ENCODE measurements at places on chromosomes 7 and 10.
A peak's percentile ranks its signal among the peaks of the same experiment; 100 is the strongest.

DNA sequence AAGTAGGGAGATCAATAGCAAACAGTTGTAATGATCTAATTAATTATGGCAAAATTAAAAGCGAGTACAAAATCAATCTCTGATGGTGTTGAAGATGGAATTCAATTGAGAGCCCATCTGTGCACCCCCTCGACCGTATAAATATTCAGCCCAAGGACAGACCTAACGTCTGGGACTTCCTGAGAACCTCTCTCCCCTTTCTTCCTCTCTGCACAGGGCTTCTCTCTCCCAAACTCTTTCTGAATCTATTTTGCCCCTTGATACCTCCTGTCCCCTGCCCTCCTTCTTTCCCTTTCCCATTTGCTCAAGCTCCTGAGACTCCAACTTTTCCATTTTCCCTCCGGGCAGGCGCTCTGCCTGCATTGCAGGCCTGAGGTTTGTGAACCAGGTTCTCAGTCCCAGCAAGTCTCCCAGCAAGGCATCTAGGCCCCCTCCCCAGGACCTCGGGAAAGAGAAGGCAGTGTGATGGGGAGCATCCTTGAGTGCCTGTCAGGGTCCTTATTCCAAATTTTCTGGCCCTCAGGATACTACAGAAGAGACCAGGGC, 8.5 kb upstream of the PAX2 start:
- DNase-seq = no peak

GRCh38 chr10:10209167-10209566, 808.5 kb upstream of the CELF2 start:
- no peak for DNase-seq

DNA sequence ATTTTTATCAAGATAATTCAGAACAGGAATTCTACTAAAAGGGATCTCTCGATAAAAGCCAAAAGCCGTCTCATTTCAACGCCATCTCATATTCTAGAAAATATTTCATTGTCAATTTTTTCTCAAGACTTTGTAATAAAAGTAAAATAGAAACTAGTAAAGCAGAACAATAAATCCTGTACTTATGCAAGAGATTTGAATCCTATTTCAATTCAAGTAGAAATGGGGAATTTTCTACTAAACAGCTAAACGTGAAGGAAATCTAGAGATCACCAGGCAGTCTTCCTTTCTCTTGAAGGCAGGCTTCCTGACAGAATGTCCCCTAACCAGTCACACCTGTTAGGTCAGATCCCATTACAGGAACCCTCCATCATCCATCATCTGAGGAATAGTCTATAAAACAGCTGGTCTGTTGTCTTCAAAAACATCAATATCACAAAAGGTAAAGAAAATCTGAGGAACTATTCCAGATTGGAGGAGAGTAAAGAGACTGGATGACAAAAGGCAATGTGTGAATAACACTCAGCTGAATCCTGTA, 23.7 kb downstream of the USP6NL start:
- DNase-seq = no peak

GRCh38 chr7:18541181-18541870, 45.8 kb downstream of the HDAC9 start:
- DNase-seq = no peak

- no peak for DNase-seq
Observed at GRCh38 chr7:77893813-77894212, 95.2 kb downstream of the PHTF2 start.

- DNase-seq = no peak
Observed at GRCh38 chr7:105805447-105806019, 70.9 kb downstream of the ATXN7L1 start.

DNA sequence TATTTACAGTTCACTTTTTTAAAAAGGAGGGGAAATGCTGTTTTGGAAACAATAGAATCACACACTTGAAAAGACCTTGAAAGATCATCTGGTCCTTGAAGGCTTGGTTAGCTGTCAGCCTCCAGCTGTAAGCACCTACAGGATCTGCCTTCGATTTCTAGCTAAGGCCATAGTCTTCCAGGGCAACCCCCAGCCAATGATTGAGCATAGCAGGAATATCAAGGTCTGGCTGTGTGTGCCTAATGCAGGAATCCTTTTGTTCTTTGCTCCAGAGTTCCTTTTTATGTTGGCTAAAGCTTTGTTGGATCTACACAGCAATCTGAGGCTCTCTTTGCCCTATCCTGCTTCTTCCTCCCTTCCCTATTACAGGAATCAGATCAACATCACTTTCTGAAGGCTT, 5.2 kb upstream of the YAE1 start:
- no peak for DNase-seq

DNA sequence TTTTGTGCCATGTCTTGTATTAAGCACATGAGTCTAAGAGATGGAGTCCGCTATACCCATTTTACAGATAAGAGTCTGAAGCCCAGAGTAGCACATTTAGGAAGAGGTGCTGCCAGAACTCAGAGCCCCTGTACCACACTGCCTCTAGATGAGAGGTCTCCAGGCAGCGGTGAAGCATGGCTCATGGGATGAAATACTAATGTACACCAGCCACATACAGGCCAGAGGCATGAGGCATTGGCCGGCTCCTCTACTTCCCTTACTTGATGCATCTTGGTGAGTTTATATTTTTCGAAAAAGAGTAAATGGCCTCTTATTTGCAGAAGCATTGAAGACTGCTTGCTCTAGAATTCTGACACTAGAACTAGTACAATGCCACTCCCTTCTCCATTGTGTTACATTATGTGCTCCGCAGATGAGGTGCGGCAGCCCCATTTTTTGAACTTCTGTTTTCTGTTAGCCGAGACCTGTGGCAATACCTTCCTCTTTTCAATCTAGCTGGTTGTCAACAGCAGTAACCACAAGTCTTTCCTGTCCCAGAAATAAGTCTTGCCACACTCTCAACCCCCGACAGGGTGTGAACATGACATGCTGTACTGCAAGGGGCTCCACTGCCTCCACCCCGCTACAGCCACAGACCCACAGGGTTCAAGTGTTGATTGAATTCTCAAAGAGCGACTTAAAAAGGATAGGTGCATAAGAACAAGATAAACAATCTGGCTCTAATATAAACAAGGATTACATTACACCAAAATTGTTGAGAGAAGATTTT, 145.3 kb downstream of the CELF2 start:
- no peak for DNase-seq

DNA sequence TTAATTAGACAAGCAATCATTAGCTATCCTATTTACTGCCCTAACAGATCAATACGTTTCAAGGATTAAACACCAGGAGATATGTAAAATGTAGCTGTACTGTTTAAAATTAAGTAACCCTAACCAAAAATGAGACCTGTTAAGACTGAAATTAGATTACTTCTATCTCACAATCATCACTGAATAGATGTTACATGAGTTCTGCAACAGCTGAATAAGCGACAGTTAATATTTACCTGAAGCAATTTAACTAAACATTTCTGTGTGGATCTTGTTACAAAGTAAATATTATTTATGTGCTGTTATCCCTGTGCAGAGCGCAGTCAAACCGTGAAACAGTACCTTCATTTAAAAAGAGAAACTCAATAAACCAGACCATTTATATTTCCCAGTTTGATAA, 122.5 kb downstream of the RELN start:
- peak; percentile 80 for DNase-seq

- DNase-seq = no peak
Observed at GRCh38 chr7:104328296-104328969, at the start of gene LHFPL3. Gene LHFPL3, plus strand, starts transcription at chr7:104328603.

GRCh38 chr10:61894133-61894532, 7.4 kb upstream of the ARID5B start:
- DNase-seq = no peak

- DNase-seq = no peak
Observed at GRCh38 chr10:91743465-91743864, 54.8 kb upstream of the TNKS2 start.

DNA sequence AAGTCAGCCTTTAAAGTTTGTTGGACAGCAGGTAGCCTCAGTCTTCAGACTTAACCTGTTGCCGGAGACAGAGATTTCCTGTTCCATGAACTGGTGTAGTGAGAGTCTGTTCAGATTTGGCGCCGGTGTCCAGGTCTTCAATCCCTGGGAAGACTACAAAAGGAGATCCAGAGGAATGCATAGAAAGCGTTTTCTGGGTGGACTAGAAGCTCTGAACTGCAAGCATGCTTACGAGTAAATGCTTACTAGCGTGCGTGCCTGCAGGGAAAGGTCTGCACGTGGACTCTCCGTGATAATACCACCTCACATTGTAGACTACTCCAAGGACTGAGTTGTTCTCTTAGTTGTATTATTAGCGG, 878 bp downstream of the GLRX3 start:
- no peak for DNase-seq

- peak; percentile 80 for DNase-seq
Observed at GRCh38 chr7:12403287-12404181, at the start of gene VWDE. Gene VWDE, minus strand, starts transcription at chr7:12403865. Its CDS starts 149 bp downstream, at chr7:12403716.

DNA sequence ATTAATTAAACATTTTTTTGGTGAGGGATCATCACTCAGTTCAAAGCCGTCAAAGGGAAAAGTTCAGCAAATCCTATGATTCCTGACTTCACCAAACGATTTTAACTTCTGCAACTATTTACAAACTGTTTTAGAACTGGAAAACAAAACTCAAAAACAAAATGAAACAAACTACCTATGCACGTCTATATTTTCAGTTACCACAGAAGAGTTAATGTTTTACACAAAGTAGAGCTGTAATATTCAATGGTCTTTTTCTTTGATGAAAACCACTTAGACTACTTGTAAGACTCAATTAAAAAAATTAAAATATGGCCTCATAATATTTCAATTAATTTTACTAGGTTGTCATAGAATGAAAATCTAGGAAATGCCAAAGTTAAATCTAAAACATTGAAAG, 131.5 kb downstream of the ATE1 start:
- no peak for DNase-seq

DNA sequence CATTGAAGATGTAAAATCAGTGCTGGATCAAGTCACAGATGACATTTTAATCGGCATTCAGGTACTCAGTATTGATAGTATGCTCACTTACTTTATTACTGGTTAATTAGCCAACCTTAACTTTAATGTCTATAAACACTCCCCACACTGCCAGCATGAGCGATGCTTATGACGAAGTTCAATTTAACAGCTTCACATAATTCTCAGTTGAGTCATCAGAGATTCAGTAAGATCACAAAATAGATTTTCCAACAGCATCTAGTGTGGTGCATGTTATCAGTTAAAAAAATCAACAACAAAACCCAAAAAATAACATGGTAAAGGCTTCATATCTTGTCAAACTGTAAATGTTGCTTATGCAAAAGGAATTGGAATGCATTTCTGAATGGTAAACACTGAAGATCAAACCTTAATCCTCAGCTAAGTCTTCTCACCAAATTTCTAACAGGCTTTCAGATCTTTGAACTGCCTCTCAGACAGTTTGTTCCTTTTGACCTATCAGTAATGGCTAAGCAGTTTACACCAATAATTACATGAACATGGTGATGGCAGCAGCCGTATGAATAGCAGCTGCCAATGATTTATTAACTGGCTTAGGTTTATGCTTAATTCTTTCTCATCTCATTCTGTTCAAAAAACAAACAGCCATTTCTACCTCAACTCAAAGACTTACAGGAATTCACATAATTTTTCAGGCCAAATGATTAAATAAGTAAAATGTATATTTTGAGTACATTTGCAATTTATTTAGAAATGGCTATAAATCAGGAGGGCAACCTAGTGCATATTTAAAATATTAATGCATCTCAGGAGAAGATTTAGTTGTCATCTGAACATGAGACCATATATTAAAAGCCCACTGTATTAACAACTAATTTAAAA, 98.5 kb downstream of the CABCOCO1 start:
- DNase-seq = peak; percentile 17

GRCh38 chr7:129122751-129123509, 21.6 kb upstream of the TSPAN33 start:
- DNase-seq = no peak

GRCh38 chr7:3994764-3995163, 687.3 kb upstream of the FOXK1 start:
- DNase-seq = no peak

GRCh38 chr10:73168465-73168803, 515 bp downstream of the FAM149B1 start:
- no peak for DNase-seq

- DNase-seq = no peak
Observed at GRCh38 chr10:97451605-97452004, 5.6 kb downstream of the ZDHHC16 start.

- no peak for DNase-seq
Observed at GRCh38 chr10:3215153-3215775, 42.7 kb upstream of the PITRM1 start.
